ENCODE measurements at places on chromosomes 3 and 15.

DNA sequence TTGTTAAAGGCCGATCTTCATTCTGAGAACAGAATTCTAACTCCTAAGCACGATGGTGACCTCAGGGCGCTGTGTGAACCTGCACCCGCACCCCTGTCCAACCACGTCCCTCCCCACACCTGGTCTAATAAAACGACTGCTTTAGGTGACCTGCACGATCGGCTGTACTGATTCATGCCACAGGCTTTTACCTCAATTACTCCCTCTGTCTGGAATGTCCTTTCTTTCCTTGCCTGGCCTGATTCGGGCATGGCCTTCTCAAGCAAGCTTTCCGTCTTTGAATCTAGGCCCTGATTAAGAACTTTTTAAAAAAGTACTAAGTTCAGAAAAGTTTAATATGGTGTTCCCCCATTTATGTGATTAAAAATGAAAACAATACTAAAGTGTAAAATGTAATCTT, 842 bp upstream of the U2SURP start:
- no peak for DNase-seq

DNA sequence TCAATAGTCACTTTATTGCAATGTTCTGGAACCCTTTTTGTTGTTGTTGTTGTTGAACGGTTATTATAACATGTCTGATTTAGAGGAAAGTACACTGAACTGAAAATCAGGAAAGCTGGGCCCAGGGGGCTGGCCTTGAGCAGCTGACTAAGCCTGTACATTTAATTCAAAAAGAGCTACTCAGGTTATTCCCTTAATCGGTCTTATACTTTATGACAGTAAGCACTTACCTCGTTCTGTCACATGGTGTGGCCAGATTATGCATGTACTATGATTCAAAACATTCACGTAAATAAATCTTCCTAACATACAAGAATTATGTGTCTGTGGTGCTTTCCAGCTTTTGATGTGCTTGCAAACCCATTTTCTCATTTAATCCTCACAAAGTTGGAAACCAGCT, 382.5 kb upstream of the TPRG1 start:
- DNase-seq, result no peak

GRCh38 chr15:64931381-64931780, 19.7 kb downstream of the ANKDD1A start:
- DNase-seq, result no peak

- no peak for DNase-seq
Measured at GRCh38 chr15:63166219-63166618, 8.9 kb upstream of the RPS27L start.

- DNase-seq, result no peak
Measured at GRCh38 chr15:48355377-48355776, 24.1 kb downstream of the DUT start.
